ENCODE measurements at places on chromosomes 2 and 18.

GRCh38 chr2:219887870-219888269, 260.4 kb downstream of the SLC4A3 start:
- DNase-seq, result no peak

GRCh38 chr18:26057344-26057773, 33.1 kb downstream of the SS18 start:
- DNase-seq, result no peak

GRCh38 chr18:73924307-73924706, 223.3 kb downstream of the FBXO15 start:
- DNase-seq, result no peak

GRCh38 chr2:34045101-34045655, 446.1 kb upstream of the FAM98A start:
- DNase-seq, result no peak

DNA sequence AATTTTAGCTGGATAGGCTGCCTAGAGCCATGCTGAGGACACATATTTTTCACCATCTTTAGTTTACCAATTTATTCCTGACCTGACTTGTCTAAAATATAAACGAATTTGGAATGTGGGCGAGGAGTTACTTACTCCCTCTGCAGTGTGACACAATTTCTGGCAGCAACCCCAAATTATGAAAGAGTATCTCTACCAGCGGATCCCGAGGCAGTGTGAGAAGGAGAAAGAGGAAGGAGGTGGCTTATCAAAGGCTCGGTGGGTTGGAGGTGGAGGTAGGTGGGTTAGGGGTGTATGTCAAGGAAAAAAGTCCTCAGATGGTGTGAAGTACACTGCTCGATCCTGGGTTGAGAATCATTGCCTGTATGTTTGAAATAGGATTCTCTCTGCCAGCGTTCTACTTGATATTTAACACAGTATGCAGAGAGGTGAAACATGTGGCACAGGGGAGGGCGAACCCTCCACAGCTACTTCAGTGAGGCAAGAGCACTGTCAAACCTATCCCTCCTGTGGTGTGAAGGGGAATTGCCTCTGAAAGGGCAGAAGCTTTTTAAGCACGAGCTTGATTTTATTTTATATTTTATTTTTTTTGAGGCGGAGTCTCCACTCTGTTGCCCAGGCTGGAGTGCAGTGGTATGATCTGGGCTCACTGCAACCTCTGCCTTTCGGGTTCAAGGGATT, 76.0 kb downstream of the RFTN2 start:
- DNase-seq, result no peak
